Activated CD8-positive, alpha-beta memory T cell treated with anti-CD3 and anti-CD28 coated beads for 48 hours (primary cell): ENCODE measurements at places on chromosomes 1 and 21.

- DNase-seq, result peak; percentile 52
Observed at GRCh38 chr1:10939654-10940450, 72.6 kb upstream of the TARDBP start.

GRCh38 chr1:202123336-202123813 lies 658 bp downstream of the GPR37L1 start:
- DNase-seq, result no peak

GRCh38 chr1:34364376-34364775 lies 187.7 kb downstream of the C1orf94 start:
- no peak for DNase-seq

GRCh38 chr1:160951443-160952128 lies 3.0 kb downstream of the ITLN2 start:
- peak; percentile 21 for DNase-seq

GRCh38 chr1:203183828-203184227 lies 2.7 kb downstream of the CHI3L1 start:
- no peak for DNase-seq

DNA sequence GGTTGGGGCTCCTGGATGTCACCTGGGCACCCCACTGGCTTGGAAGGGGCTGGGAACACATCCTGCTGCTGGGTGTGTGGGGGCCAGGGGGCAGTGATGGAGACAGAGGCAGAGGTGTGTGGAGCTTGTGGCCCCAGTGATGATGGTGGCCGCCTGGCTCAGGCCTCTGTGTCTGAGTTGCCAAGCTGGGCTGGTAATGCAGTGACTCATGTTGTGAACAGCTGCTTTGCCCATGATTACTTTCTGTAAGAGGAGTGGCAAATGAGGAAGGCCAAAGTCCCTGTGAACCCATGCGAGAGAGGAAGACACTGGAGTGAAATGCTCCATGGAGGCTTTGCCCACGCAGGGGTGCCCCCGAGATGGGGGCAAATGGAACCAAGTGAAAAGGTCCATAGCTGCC lies 86.8 kb downstream of the KCNJ6 start:
- DNase-seq, result no peak

GRCh38 chr21:44521301-44521927 lies 18.6 kb downstream of the KRTAP10-1 start:
- no peak for DNase-seq

GRCh38 chr21:31255036-31255435 lies 89.0 kb downstream of the TIAM1 start:
- no peak for DNase-seq

GRCh38 chr1:63966016-63966415 lies 192.2 kb downstream of the ROR1 start:
- no peak for DNase-seq

GRCh38 chr1:244006961-244007360 lies 44.1 kb upstream of the ZBTB18 start:
- no peak for DNase-seq

GRCh38 chr1:19361611-19362147 lies 49.6 kb downstream of the SLC66A1 start:
- DNase-seq, result no peak

DNA sequence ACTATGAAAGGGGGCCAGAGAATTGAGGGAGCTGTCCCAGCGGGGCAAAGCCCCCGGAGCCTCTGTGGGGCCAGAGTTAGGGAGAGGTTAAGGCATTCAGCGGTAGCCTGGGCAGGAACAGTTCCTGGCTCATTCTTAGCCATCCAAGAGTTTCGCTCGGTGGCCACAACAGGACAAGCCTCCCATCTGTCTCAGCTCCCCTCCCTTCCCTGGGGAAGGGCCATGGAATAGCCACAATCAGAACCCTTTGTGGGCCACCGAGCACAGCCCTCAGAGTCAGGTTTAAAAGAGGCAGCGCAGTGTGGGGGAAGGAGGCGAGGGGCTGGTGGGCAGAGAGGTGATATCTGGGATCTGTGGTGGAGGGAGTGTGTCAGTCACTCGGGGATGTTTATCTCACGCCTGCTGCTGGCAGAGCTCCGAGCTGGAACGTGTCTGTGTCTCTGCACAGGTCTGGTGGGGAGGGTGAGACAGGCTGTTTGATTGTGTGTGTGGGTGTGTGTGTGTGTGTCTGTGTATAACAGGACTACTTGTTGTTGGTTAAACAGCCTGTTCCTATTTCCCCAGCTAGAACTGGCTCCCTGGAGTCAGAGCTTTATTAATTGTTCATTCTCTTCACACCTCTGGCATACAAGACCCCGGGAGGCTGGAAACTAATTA lies 49.6 kb upstream of the GOLT1A start:
- DNase-seq, result no peak

DNA sequence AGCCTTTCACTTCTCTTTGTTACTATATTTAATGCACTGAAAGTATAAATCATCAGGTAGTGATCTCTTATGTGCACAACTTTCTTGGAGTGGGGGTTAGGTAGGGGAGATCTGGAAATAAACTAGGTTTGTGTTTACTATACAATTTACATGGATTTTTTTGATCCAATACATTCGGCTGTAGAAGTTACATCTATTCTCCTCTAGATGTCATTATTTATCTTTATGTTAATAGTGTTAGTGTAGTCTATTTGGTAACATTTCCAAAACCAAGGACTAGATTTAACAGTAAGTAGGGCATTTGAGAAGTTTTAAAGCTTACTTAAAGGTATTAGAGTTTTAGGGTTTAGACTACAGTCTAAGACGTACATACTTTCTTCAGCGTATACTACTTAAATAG lies 5.4 kb downstream of the VPS45 start:
- no peak for DNase-seq

DNA sequence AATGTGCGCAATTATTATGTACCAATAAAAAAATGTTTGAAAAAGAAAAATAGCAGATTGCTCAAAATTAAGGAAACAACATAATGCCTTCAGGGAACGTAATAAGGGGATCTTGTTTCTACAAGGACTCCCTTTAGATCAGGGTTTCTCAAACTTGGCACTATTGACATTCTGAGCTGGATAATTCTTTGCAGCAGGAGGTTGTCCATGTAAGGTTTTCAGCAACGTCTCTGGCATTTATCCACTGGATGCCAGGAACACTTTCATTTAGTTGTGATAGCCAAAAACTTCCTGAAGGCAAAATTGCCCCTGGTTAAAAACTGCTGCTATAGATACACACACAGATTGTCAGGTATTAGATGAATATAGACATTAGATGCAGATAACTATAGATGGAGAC lies 666.7 kb upstream of the ADAMTS5 start:
- no peak for DNase-seq

DNA sequence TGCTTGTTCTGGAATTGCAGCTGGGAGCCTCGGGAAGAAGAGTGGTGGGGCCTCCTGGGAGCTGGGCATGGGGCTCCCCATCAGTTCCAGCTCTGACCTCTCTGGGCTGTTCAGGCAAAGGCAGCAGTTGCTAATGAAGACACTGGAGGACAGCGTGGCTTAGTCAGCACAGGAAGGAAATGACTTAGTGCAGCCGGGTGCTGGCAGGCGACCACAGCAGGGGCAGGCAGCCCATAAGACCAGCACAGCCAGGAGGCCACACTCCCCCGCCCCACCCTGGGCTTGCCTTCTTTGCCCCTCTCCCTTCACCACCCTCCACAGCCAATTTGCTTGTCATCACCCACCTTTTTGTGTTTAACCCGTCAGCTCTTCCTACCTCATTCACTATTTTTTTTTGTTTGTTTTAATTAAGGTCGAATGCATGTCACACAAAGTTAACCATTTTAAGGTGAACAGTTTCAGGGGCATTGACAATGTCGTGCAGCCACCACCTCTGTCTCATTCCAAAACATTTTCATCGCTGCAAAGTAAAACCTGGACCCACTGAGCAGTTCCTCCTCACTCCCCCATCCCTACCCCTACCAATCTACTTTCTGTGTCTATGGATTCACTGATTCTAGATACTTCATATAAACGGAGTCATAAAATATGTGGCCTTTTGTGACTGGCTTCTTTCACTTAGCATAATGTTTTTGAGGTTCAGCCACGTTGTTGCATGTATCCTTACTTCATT lies 10.9 kb downstream of the OLIG2 start:
- DNase-seq, result no peak

DNA sequence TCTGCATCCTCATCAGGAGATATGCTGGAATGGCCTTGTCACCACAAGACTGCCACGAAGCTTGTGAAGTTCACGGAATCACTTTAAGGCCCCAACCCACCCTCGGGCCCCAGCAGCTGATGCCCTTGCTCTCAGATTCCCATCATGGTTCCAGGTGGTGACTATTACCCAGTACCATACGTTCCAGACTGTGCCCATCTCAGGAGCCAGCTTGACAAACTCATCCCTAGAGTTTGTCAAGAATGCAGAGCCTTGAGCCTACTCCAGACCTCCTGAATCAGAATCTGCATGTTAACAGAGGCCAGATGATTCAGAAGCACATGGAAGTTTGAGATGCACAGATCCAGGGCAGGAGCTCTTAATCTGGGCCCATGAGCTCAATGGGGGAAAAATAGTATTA lies 53.9 kb upstream of the RBM15 start:
- no peak for DNase-seq

DNA sequence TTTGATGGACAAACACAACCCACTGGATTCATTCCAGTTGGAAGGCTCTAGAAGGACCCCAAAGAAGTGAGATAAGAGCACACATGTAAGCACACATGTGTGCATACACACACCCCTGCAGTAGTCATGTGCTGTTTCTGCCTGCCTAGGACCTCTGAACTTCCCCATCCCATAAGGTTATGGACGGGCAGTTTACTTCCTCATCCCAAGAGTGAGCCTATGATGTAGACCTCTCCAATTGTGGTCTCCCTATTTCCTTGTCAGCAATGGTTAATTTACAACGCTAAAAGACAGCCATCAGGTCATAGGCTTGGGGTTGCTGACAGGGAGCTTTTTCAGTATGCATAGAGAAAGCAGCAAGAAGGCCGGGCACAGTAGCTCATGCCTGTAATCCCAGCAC lies 15.4 kb upstream of the ADAR start:
- DNase-seq, result no peak

GRCh38 chr21:41100826-41101550 lies 67.0 kb upstream of the BACE2 start:
- no peak for DNase-seq
